Immature natural killer cell (primary cell): ENCODE measurements at places on chromosomes 1 and 21. TPM values are rescaled to one million over a fixed set of nuclear protein-coding genes. Genes with fewer than 3 reads are reported as not detected.

The ABCG1 gene
- 10.9 TPM for polyA plus RNA-seq

The LYST gene
- polyA plus RNA-seq = 21.8 TPM

DNA sequence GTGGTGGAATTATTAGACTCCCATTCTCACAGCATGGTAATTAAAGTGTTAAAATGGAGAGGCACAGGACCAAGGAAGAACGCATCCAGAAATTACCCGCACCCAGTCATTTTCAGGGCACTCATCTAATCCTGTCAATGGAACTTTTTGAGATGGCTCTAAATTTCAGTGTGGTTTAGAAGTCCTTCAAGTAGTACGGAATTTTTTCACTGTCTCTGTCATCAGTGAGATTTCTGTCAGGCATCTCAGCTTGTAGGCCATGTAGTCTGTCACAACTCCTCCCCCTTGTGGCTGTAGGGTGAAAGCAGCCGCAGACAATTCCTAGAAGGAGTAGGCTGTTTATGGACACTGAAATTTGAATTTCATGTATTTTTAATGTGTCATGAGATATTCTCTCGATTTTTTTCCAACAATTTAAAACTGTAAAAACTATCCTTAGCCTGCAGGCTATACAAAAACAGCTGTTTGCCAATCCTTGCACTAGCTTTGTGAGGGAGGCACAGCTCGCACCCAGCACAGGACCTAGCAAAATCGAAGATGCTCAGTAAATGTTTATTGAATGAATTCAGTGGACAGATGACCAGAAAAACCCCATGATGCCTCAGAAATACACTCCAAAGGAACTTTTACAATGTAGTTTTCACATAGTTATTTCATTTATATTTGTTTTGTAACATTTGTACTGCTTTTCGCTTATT, 6.6 kb upstream of the NUP133 start:
- peak; percentile 68 for DNase-seq

GRCh38 chr1:93608187-93609109, 73.2 kb downstream of the BCAR3 start:
- no peak for DNase-seq

GRCh38 chr1:22428672-22429071, 23.0 kb upstream of the ZBTB40 start:
- peak; percentile 44 for DNase-seq

The CD1E gene
- polyA plus RNA-seq = not detected

GRCh38 chr1:11841245-11842153, 6.1 kb downstream of the NPPA start:
- DNase-seq = no peak

DNA sequence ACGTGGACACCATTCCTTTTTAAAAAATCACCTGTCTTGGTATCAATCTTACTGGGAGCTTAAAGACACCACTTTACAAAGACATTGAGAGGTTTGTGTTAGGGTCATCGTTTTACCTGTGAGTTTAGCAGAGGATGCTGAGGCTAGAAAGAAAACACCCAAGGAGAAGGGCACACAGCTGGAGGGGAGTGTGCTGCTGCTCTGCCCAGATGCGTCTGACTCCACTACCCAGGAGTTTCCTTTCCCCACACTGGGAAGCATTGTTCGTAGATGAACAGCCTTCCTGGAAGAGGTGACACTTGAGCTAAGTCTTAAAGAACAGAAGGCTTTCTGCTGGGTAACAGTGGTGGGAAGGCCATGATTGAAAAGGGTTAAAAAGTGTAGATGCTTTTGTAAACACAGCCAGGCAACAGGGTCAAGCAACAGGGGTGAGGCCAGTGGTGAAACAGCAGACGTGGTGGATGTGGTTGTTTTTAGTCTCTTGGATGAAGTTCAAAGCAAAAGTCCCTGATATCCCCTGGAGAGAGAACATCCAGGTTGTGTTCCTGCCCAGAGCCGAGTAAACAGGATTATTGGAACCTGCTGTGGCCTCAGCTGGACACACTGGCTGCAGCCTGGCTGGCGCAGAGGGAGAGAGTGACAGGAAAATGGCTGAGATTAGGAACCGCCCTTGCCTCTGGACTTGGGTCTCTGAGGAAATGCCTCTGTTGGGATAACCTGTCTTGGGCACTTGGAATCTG, 198.6 kb upstream of the JUN start:
- no peak for DNase-seq

DNA sequence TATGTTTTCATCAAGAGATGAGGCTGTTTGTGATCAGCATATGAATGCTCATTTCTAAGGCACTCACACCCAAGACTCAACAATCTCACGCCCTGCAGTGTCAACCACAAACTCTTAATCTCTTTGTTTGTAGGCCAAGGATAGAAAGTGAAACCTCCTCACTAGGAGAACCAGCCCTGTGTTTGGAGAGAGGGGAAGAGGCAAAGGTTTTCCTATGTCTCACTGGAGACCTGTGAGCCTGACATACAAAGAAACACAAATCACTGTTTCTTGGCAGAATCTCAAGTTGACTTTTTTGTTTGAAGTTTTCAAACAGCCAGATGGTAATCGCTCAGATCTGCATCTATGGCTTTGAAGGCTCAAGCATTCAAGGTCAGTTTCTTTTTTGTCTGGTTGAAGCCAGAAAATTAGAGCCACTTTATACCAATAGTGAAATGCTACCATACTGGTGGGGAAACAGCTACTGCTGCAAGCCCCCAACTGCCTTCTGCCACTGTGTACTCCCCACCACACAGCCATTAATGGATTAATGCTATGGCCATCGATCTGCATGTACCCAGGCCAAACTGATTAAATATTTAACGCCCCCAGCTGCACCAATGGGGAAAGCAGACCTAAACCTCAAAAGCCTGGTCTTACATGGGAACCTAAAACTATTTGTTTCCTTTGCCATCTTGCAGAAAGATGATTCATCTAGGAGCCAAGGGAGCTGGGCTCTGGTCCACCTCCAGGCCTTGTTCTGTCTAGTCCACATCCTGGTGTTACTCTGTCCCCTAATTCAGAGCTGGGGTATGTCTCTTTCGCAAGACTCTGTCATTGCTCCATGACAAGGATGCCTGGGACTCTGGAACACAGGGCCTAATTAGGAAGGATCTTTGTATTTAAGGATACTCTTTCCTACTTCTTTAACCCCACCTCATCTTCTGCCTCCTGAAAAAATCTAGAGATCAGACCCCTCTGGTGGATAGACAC, 16.3 kb downstream of the PDZK1 start:
- DNase-seq = peak; percentile 81

The KCNT2 gene
- polyA plus RNA-seq = not detected

The PRR9 gene
- polyA plus RNA-seq = not detected

The TEKT2 gene
- not detected for polyA plus RNA-seq

The TRAF3IP3 gene
- polyA plus RNA-seq = 232 TPM

DNA sequence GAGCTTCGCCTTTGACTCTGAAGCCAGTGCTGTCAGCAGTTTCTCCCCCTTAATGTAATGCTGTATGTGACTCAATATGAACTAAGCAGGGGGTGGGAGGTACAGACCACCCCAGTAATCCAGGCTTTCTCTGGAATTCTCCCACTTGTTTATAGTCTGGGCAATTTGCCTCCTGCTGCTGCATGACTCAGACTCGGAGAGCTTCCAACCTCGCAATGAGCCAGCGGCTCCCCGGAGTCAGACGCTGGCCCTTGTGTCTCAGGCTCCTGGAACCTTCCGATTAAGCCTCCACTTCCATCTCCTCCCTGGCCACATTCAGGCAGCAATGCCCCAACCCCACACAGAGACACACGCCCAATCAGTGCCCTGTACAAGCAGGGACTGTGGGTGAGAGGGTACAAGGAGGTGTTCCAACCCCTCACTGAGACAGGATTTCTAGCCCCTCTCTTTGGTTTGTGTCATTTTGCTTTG, 471.7 kb upstream of the VAMP3 start:
- no peak for DNase-seq

The TTC22 gene
- 5.6 TPM for polyA plus RNA-seq

- peak; percentile 7 for DNase-seq
These were observed 27.2 kb upstream of the MAN1A2 start for GRCh38 chr1:117339866-117340700.

The OR6P1 gene
- not detected for polyA plus RNA-seq

GRCh38 chr1:227774821-227775661, 39.8 kb downstream of the SNAP47 start:
- DNase-seq = no peak

The BARHL2 gene
- not detected for polyA plus RNA-seq

- no peak for DNase-seq
These were observed 304.7 kb upstream of the PTBP2 start for GRCh38 chr1:96416701-96417444.

DNA sequence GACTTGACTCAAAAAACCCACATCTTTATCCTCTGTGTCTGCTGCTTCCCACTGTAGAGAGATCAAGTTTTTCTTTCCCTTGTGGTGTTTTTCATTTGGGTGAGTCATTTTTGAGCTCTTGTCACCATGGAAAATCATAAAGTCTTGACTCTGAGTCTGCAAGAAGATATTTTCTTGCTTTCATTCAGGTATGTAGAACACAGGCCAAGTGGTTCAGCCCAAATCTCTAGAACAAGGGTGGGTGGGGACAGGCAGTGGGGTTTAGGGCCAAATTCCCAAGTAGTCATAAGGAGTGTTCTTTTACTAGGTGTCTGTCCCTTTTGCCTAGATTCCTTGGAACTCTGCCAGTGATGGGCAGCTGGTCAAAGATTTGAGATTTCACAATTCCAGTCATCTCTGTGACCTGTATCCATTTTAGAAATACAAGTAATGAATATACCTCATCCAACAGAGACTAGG, 21.5 kb upstream of the ARHGAP29 start:
- DNase-seq = no peak

- DNase-seq = no peak
These were observed 100.4 kb upstream of the USP24 start for GRCh38 chr1:55315552-55315951.

The SMYD3 gene
- 50.8 TPM for polyA plus RNA-seq

The AGT gene
- polyA plus RNA-seq = not detected
